ENCODE measurements at places on chromosomes 1 and 21.

GRCh38 chr1:19460535-19461219 lies 24.7 kb downstream of the CAPZB start:
- no peak for DNase-seq

- DNase-seq: no peak
Observed at GRCh38 chr21:18000981-18001686, 182.0 kb upstream of the C21orf91 start.

DNA sequence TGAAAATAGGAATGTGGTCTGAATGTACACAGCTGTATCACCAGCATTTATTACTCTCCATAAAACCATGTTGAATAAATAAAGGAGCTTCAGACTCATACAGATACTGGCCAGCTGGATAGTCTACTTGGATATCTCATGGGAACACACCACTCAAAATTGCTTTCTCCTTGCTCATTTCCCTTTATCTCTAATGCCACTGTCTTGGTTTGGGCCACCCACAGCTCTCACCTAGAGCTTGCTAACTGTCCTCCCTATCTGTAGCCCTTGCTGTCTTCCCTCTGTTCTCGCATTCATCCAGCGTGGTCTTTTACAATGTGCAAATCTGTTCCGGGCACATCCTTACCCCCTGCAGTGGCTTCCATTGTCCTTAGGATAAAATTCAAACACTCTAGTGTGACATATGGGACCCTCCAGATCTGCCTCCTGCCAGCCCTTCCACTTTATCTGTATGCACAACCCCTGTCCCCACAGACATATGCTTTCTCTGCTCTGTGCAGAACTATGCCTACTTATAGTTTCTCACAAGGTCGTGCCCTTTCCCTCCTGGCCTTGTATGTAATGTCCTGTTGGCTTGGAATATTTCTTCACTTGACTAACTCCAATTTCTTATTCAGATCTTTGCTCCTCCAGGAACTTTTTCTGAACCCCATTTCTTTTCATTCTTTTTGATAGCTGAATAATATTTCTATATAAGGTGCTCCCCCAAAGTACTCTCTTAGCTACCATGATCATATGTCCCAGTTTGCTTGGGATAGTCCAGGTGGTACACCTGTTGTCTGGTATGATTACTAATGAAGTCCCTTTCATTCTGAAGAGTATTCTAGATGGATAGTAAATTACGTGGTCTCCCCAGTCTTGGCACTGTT lies 2.9 kb downstream of the FLVCR1 start:
- peak; percentile 42 for DNase-seq

GRCh38 chr1:8945568-8945967 lies at the start of gene CA6:
Gene CA6 (plus strand): TSS chr1:8945868. CDS start chr1:8945887, 19 bp downstream.
- DNase-seq: no peak

- no peak for DNase-seq
Observed at GRCh38 chr1:235806123-235806522, 60.6 kb downstream of the LYST start.

- DNase-seq: peak; percentile 6
Observed at GRCh38 chr1:77605246-77606026, 77.0 kb downstream of the ZZZ3 start.

- no peak for DNase-seq
Observed at GRCh38 chr1:172390301-172390682, 30.2 kb upstream of the C1orf105 start.

GRCh38 chr1:103582464-103582863 lies 11.1 kb downstream of the AMY2B start:
- no peak for DNase-seq

- no peak for DNase-seq
Observed at GRCh38 chr1:160159846-160160245, 8.4 kb downstream of the ATP1A4 start.

GRCh38 chr1:230899841-230900251 lies 31.5 kb upstream of the C1orf198 start:
- DNase-seq: no peak

- no peak for DNase-seq
Observed at GRCh38 chr1:53766194-53766742, 27.3 kb upstream of the GLIS1 start.

DNA sequence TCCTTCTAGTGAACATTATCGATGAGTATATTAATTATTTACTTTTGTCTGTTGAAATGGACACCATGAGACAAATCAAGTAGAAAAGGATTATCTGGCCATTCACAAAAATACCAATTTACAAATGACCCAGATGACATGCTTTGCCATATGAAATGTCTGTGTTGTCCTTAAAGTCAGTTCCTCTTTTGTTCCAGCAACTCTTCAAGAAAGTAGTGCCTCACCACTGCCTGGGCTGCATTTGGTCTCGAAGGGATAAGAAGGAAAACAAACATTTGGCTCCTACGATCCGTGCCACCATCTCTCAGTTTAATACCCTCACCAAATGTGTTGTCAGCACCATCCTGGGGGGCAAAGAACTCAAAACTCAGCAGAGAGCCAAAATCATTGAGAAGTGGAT lies 79.6 kb downstream of the RGL1 start:
- DNase-seq: no peak

DNA sequence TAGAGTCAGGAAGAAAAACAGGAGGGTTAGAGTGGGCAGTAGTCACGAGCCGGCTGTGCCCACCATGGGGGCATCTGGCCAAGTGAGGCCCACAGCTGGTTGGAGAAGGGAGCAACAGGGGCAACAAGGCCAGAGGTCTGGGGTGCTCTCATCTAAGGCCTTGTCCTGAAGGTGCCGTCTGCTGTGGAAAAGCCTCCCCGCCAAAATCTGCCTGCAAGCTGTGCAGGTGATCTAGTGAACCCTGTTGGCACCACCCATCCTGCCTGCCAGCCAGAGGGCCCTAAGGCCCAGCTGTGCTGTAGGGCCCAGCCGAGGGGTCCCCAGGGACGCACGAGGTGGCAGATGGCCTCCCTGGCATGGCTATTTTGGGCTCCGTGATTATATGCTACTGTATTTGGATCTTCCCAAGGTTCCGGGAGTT lies 51.3 kb downstream of the LGR6 start:
- DNase-seq: no peak

DNA sequence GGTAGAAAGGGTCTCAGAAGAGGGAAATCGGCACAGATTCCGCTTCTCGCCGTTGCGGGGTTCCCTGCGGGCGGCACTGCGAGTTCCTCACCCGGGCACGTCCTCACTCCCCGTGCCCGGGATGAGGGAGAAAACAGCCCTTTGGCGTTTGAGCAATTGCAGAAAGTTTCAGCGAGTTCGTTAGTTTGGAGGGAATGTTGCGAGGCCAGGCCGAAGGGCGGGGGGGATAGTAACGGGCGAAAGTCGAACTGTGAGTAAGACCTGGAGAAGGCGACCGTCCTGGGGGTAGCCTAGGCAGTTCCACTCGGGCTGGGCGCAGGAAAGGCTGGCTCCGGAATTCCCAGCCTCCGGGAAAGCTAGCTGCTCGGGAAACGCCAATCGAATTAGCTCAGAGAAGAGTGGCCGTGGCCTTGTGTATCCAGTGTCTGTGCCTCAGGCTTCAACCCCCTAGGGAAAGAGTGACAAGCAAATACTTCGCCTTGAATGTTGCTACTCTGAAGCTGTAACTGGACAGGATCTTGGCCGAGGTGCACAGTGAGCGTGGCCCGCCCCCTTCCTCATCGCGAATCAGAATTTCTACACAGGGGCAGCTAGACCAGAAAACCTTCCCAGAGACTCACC lies 787 bp downstream of the PTGFR start:
- no peak for DNase-seq

- no peak for DNase-seq
Observed at GRCh38 chr1:54323921-54324250, 82.3 kb downstream of the SSBP3 start.

- no peak for DNase-seq
Observed at GRCh38 chr1:210441028-210441427, 112.3 kb downstream of the HHAT start.

DNA sequence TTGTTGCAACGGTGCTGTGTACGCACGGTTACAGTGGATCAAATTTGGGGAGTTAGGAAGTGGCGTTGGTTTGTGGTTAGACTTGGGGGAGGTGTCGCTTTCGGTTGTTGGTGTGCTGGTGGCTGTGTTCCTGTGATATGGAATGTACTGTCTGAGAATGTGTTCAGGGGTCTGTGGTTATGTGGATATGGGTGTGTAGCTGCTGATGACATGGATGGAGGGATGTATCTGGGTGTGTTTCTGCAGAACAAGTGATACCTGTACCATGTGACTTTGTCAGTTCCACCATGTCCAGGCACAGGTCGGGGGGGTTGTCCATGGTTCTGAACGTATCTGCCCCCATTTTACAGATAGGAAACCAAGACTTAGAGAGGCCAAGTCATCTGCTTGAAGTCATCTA lies 22.7 kb downstream of the PAX7 start:
- DNase-seq: no peak

- no peak for DNase-seq
Observed at GRCh38 chr1:189336115-189337100, 1141.3 kb downstream of the BRINP3 start.

DNA sequence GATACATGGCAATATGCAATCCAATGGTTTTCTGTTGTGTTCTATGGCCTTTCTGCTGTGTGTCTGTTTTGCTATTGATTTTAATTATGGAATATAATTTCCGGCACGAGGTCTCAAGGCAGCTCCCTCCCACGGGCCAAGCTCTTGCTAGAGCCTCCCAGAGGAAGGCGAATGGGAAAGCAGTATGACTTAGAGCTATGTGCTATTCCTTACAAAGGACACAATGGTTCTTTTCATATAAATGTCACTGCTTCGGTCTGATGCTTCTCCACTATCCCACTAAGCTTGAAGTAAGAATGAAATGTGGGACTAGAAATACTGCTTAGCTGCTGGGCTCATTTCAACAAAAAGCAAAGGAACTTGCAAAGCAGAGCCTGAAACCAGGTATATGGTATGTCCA lies 322.2 kb upstream of the BEND5 start:
- DNase-seq: no peak

DNA sequence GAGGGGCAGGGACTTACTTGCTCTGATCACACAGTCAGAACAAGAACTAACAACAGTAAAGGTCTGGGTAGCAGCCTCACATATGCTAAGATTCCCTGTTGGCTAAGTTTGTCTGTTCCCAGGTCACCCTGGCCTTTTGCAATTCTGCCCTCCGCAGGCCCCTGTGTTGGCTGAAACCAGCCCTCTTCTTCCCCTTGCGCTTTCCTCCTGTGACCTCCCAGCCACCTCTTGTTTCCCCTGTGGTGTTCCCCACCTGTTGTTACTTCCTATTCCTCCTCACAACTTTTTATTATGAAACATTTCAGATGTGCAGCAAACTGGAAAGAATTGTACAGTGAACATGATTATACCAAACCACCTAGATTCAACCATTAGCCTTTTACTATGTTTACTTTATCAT lies 23.4 kb downstream of the MAPKAPK2 start:
- DNase-seq: no peak

- DNase-seq: no peak
Observed at GRCh38 chr1:17170571-17170970, 34.4 kb upstream of the PADI1 start.

GRCh38 chr1:181794332-181794731 lies 267.2 kb downstream of the ZNF648 start:
- no peak for DNase-seq

DNA sequence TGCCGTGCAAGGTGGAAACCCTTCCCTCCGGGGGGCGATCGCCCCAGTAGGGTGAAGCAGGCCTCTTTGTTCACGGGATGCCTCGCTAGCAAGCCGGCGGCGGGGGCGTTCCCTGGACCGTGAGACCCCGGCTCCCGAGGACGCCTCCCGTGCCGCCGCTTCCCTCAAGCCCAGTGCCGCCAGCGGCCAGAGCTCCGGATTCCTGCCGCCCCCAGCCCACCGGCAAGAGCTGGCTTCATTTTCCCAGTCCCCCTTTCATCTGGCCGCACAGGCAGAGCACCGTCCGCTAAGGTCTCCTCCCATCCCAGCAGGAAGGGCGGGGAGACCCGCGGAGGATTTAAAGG lies 16.3 kb downstream of the IER5 start:
- DNase-seq: peak; percentile 81

GRCh38 chr1:95133687-95134086 lies 16.5 kb downstream of the TLCD4 start:
- no peak for DNase-seq

DNA sequence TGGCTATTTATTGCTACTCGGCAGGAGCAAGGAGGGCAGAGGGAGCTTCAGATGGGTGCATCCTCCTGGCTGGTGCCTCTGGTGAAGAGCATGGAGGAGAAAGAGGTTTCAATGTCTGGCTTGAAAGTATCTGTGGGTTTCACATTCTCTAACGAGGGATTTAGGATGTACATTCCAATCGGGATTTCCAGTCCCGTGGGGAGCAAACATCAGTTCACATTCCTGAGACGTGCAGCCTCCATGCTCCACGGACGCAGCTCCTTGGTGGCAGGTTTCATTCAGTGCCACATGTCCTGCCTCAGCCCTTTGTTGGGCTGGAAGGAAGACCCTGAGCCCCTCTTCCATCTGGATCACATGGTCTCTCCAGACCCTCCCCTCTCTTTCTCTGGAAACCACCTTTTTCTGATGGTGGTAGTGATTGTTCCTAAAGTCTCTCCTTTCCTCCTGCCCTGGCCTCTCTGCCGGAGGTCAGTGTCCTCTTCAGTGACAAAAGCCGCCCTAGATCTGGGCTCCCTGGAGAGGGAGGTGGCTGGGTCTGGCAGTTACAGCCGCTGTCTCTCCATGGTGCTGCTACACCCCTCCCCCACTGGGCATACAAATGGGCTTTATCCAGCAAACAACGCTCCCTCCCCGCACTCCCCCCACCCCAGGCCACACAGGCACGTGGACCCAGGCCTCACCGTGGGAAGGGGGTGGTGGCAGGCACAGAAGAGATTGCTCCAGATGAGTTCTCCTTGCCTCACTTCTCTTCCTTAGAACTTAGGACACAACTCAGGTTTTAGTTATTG lies 826 bp upstream of the CA14 start:
- peak; percentile 66 for DNase-seq

DNA sequence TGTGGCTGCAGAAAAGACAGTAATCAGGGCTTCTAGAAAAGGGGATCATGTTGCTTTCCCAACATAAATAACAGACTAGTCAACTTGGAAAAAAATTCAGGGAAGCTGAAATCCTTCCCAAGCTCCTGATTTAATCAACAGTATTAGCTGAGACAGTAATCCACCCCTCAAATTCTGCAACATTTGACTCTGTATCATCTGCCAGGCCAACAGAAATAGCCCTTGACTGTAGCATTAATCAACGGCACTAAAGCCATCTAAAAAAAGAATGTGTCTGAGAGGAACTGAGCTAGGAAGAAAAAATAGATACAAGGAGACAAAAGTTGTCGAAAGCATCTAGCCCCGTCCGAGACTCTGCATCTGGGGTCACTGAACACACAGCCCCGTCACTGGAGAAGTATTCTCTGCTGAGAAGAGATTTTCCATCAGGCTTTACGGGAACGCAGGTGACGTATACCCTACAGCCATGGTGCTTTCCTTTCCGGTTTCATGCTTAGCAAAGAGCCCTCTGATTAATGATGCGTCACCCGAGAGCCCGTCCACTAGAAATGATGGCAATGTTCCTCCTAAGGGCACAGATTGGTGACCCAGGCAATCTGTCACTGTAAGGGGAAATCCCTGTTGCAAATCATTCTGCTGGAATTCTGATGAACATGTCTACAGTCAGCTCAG lies 42.1 kb upstream of the TP53BP2 start:
- DNase-seq: no peak

DNA sequence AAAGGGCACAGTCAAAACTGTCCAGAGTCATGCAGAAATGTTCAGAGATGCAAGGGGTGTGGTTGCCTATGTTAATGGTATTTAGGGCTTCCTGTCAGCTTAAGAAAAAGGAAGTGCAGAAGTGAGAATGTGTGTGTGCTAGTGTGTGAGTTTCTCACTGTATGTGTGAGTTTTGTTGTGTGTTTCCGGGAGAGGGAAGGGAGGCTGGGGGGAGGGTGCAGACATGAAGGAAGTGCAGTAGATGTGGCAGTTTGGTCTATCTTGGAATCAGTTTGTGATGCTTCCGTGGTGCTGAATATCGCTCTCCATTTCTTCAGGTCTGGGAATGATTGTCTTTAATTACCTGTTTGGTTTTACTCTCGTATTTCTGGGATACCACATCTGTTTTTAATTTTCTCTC lies 16.5 kb upstream of the ATP6V1G3 start:
- no peak for DNase-seq

Data from NCI-H146 (cell line).